Immature natural killer cell (primary cell): ENCODE measurements at places on chromosomes 13 and 19. TPM values are rescaled to one million over a fixed set of nuclear protein-coding genes. Genes with fewer than 3 reads are reported as not detected.

- no peak for DNase-seq
Measured at GRCh38 chr19:2255982-2256685, at the start of gene JSRP1. JSRP1 (minus strand) TSS chr19:2256417; CDS start chr19:2255314, 1,103 bp downstream.

GRCh38 chr13:78604782-78605611, 1.6 kb upstream of the POU4F1 start:
- no peak for DNase-seq

DNA sequence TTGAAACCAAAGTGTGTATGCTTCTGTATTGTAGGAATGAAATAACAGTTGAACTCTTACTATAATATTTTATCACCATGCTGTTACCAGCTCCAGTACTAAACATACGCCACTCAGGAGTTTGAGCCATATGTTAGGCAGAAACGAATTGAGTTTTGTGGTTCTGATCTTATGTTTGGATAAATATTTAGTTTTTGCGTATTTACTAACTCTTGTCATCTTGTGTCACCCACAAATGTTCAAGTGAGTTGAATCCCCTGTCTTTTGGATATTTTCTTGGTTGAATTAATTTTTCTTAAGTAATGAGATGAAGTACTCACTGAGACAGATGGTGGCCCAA, 1.5 kb downstream of the FNDC3A start:
- no peak for DNase-seq

FOXA3 gene
- polyA plus RNA-seq: not detected
